ENCODE measurements at places on chromosomes 12 and 14.

- no peak for DNase-seq
Measured at GRCh38 chr12:3496957-3497356, 6.0 kb downstream of the PRMT8 start.

GRCh38 chr12:105369014-105369413 is 38.5 kb downstream of the C12orf75 start:
- DNase-seq, result no peak

DNA sequence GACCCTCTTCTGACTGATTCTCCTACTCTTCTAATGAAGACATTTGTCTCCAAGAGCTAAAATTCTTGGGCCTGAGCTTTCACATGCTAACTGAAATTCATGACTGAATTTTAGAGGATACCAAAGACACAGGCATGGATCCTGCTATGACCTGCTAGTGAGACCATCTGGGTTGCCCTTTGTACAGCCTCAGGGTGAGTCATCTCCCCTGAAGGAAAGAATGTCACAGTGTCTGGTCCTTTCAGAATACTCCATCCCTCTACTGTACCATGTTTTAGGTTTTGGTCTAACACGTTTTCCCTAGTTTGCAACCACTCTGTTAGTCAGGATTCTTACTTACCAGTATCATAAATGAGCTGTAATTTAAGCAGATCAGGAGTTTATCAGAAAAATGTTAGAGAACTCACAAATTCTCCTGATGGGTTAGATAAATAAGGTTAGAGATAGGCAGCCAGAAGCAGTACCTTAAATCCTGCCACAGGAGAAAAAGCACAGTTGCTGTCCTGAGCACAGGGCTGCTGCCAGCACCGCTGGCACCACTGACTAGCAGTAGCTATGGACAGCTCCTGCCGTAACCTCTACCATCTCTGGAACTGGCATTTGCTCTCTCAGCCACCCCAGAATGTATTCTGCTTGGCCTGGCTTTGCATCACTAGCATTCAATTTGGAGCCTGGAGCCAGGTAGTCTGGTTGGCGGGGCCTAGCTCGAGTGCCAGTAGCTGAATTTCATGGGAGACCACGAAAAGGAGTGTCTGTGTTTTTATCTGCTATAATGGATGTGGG is 127.6 kb downstream of the ANO6 start:
- no peak for DNase-seq

GRCh38 chr12:2359725-2360629 is 307.2 kb downstream of the CACNA1C start:
- no peak for DNase-seq

GRCh38 chr12:124868252-124869058 is 4.8 kb upstream of the SCARB1 start:
- DNase-seq, result no peak

DNA sequence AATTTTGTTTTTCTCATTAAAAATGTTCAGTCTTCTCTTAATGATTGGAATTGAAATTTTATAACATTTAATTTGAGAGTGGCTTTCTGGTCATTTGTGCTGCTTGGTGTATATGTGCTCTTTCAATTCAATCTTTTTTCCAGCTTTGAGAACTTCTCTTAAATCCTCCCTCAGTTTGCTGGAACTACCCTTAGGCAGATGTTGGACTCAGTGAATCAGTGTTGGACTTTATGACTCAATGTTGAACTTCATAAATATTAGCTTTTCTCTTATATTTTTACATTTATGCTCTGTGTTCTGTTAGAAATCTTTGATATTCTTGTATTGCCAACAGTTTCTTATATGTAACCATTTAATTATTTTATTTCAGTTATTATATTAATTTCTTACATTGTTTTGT is 935.5 kb upstream of the FBXO33 start:
- no peak for DNase-seq

DNA sequence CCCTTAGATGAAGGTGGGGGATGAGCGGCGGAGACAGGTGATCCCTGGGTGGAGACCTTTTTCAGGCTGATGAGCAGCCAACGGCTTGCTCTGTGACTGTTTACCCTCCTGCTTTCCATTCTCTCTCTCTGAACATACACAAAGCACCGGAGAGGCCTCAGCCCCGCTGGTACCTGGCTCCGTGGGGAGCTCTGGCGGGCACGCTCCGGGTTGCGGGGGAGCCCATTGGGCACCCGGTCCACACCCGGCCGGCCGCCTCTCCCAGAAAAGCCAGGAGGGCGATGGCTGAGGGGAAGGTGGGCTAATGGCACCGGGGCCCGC is 545 bp downstream of the SMARCC2 start:
- DNase-seq, result peak; percentile 49

- no peak for DNase-seq
Measured at GRCh38 chr14:99575043-99576023, 28.7 kb downstream of the CCDC85C start.

GRCh38 chr14:99378782-99379214 is 101.9 kb downstream of the SETD3 start:
- DNase-seq, result no peak

DNA sequence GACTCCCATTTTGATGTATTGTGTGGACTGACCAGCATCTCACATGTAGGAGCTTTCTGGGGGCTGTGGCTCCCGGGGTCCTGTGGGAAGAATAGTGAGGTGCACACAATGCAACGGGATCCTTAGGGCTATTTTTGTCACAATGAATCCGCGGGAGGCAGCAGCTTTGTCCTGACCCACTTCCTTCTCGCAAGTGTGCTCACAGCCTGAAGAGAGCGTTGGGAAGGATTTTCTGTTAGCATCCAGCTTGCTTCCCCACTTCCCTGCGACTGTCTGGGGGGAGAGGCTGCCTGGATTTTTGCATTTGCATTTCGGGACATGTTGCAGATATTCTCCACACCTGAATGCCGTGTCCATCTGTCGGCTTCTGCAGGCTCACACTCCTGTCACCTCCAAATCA is 31.9 kb downstream of the FZD10 start:
- DNase-seq, result no peak

Measured in stimulated activated naive CD4-positive, alpha-beta T cell (primary cell).